ENCODE measurements at places on chromosomes 3 and 15.
A peak's percentile ranks its signal among the peaks of the same experiment; 100 is the strongest.

DNA sequence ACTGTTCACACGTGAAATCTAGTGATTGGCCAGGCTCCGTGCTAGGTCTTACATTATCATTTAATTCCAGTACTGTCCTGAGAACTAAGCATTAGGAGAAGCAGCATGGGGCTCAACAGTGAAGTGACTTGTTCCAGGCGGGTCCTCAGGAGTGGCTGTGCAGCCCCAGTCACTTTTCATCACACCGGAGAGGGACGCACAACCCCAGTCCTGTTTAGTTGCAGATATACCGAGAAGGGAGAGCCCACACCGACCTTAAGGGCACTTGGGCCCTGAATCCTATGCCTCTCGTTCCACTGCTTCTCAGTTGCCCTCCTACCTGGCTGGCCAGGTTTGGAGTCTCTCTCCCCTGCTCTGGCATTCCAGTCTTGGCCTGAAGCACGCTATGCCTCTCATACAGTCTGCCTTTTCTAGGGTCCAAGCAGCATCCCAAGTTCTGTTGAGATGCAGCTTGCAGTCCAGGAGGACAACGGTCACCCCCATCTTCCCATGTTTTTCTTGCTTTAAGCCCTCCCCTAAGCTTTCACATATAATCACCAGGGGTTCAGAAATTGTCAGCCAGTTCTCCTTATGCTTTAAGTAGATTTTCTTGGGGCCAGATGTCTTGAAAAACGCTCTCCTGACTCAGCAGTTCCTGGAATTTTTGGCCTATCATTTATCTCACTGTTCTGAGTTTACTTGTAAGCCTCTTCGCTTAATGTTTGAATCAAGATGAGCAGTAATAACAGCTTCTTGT, 10.1 kb downstream of the FAM131A start:
- no peak for DNase-seq

DNA sequence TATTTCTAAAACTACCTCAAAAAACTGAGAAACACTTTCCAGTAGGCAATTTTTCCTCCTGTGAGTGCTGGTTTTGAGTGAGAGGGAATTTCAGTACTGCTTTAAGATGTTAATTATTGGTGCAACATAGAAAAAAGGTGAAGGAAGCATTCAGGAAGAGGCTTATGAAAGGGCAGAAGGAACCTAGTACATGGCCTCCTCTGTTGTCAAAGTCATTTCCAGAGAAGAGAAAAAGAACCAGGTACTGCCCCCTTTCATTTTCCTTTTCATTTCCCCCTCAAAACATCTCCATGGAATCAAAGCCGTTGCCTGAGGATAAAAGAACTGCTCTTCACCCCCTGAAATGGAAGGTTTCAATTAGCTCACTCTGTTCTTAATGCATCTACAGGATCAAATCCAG, 19.8 kb downstream of the RARRES1 start:
- no peak for DNase-seq

DNA sequence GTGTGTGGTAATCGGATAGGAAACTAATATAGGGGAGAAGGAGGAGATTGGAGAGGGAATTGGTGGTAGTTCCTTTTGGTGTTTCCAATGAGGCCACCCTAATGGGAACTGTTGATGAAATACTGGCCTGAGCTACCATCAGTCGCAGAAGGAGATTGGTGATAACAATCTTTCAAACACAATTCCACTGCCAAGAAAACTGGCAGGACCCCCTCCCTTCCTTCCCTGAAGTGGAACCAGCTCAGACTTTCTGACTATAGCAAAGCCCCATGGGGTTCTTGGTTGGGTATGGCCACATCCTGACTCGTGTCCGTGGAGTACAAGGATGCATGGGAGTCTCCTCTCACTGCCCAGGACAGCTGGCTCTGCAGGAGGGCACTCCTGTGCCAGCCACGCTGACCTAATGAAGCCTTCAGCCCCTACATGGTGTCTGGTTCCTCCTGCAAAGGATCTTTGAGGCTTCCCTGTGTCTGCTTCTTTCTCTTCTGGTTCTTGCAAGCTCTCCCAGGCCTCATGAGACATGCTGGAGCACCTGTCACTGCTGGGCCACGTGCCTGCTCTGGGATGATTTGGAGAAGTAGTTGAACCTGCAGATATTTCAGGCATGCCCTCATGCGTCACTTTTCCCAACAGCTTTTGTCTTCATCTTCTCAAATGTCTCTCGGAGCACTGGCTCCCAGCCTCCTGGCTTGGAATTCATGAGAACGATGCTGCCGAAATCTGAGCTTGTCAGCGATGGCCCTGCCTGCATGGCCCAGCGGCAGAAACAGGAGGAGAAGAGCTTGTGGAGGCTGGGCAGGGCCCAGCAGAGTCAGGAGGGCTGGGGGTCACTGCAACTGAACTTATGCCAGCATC, 90.0 kb upstream of the ADPGK start:
- no peak for DNase-seq

GRCh38 chr3:169170456-169170855, 493.1 kb downstream of the MECOM start:
- no peak for DNase-seq

- DNase-seq, result no peak
Measured at GRCh38 chr3:124250053-124250452, 258.1 kb upstream of the ROPN1 start.

DNA sequence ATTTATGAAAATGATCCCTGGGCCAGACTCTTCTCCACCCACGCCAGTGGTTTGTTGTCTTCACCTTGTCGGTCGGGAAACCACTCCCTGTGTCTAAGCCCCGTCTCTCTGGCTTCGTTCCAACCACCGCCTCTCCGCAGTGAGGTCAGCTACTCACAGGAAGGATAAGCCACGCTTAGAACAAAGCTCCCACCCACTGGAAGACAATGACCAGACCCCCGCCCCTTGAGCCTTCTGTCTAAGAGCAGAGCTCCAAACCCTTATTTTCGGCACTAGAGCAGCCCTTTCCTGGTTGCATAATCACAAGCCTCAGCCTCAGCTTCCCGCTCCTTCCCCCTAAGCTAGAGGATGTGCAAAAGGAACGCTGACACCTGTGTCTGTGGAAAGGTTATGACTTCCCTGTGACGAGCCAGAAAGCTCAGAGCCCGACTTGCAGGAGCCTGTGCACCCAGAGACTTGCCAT, 114.9 kb upstream of the MEF2A start:
- peak; percentile 59 for DNase-seq

GRCh38 chr3:41357271-41357670, 158.0 kb downstream of the CTNNB1 start:
- no peak for DNase-seq

Data from CD4-positive, alpha-beta T cell treated with Interferon alpha-2 for 1 hour (primary cell).